SW480 (cell line): ENCODE measurements at places on chromosomes 3 and 15.
A peak's percentile ranks its signal among the peaks of the same experiment; 100 is the strongest.

GRCh38 chr15:71142780-71143179, 27.5 kb downstream of the THSD4 start:
- DNase-seq, result no peak

GRCh38 chr3:146322216-146322817, 71.4 kb upstream of the PLSCR4 start:
- DNase-seq, result no peak

DNA sequence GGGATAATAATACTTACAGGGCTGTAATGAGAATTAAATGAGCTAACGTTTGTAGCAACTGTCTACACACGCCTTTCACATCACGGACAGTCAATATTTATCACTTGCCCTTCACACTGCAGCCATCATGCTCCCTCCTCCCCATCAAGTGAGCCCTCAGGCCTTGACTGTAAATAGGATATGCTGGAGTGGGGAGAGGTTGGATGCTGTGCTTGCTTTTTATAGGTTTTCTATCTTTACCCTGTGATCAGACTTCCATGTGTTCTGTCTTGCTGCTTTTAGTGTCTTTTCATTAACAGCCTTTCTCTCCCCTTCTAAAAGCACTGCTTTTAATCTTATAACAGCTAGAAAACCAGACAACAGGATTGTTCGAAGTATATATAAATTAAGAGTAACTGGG, 12.8 kb upstream of the MAGEF1 start:
- no peak for DNase-seq

GRCh38 chr15:81758818-81759284, 287.0 kb downstream of the MEX3B start:
- DNase-seq, result no peak

- no peak for DNase-seq
Observed at GRCh38 chr3:51948016-51948580, 5.9 kb downstream of the PARP3 start.

GRCh38 chr3:148329481-148330235, 368.0 kb upstream of the AGTR1 start:
- no peak for DNase-seq

GRCh38 chr3:111884411-111885018, 25.4 kb downstream of the PHLDB2 start:
- no peak for DNase-seq

DNA sequence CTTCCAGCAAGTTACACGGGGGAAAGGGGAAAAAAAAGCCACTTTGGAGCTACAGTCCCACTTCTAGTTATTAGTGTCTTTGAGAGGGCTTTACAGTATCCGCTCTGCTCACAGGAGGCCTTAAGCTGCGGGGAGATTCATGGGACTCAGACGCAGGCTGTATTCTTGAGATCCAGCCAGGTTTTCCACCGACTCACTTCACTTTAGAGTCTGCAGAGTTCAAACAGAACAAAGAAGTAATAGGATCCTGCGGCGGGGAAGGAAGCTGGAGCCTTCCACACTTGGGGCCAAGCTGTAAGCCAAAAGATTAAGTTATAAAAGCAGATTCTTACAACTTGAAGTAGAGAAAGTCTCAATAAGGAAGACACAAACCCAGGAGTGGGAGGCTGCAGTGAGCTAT, 60.2 kb upstream of the FAM174B start:
- no peak for DNase-seq

DNA sequence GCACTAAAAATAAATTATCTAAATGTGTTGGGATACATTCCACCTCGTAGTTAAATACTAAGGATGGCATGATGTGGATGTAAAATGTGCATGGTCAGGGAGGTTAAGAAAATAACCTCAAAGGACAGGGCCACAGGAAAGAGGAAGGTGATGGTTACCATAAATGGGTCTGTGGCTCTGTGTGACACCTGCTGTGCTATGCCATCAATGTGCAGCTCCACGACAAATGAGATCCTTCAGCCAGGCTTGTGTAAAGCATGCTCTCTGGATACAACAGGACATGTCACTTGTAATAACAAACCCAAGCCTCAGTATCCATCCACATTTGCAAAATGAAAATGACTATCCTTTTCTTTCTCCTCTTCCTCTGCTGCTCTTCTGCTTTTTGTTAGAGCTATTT, 456.7 kb upstream of the RASGRP1 start:
- no peak for DNase-seq

DNA sequence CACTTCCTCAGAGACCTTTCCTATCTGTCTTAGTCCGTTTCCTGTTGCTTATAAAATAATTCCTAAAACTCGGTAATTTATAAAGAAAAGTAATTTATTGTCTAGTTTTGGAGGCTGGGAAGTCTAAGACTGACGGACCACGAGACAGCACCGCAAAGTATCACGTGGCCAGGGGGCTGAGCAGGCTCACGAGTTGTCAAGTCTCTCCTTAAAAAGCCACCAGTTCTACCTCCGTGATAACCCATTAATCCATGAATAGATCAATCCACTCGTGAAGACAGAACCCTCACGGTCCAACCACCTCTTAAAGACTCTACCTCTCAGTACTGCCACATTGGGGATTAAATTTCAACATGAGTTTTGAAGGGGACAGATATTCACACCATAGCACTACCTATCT, 821 bp downstream of the LINS1 start:
- DNase-seq, result peak; percentile 7

DNA sequence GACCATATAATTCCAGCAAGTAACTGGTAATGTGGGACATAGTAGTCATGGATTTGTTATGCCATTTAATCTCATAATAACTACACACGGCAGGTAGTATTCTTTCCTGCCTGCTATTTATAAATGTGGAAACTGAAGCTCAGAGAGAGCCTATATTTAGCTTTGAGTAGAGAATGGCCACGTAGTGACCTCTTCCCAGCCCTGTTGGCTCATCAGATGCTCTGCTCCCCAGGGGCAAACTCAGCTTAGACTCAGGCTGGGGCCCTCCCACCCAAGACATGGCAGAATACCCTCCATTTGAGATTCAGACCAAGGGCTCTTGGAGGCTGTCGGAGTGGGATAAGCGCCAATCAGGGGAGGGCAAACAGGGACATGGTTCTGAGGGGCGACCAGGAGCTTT, 17.3 kb upstream of the HDAC11 start:
- no peak for DNase-seq
